Activated CD4-positive, alpha-beta T cell treated with anti-CD3 and anti-CD28 coated beads, Interleukin-2, amount 50 U/mL, for 4 hours (primary cell): ENCODE measurements at places on chromosomes 1 and 21.

DNA sequence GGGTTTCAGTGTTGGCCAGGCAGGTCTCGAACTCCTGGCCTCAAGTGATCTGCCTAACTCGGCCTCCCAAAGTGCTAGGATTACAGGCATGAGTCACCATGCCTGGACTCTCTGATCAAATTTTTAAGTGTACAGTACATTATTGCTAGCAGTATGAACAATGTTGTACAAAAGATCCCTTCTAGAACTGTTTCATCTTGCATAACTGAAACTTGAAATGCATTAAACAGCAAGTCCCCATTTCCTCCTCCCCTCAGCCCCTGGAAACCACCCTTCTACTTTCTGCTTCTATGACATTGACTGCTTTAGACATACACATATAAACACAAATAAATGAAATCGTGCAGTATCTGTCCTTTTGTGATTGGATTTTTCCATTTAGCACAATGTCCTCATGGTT is 463.4 kb downstream of the PTPRC start:
- DNase-seq: no peak

- no peak for DNase-seq
Observed at GRCh38 chr1:119549719-119550132, 42.7 kb downstream of the HSD3B1 start.

DNA sequence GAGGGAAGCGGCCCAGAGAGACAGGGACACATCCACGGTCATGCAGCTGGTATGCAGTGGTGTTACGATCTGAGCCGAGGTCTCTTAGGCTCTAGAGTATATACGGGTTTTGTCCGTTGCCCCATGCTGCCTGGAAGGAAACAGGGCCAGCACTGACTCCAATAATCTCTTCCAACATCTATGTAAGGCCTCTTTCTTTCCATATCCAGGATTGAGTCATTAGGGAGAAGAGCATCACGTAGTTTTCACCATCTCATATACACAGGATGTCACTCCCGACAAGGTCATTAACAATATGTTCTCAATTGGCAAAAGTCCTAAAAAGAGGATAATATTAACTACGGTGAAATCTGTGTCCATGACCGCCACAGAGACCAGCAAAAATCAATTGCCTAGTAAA is 4.4 kb downstream of the C8B start:
- DNase-seq: no peak

DNA sequence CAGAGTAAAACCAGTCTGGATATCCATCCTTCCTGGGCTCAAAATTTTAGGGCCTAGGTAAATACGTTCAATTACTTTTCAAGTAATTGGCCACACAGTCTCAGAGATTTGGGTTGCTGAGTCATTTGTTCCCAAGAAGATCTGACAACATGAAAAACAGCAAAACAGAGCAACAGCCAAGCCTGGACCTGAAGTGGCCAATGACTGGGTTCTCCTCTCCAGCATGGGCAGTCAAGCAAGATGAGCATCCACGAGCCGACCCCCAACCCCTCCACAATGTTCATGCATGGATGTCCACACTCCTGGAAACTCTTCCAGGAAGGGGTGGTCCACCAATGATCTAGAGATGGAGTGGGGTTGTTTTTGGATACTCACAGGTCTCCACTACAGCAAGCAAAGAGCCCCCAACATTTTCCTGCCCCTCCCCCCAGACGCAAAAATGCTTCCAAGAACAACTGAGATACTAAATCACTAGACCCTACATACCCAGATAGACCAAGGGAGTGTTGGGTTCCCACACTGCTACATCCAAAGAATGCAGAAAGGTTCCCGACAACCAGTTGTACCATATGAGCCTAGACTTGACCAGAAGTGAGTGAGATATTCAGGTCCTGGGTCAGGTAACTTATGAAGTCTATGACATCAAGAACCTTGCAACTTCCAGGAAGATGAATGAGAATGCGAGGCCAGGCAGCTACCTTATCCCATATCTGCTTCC is 73.0 kb downstream of the CD46 start:
- no peak for DNase-seq

GRCh38 chr1:17791480-17791879 is 36.3 kb downstream of the ACTL8 start:
- no peak for DNase-seq

- DNase-seq: no peak
Observed at GRCh38 chr1:91693557-91693956, 192.4 kb downstream of the TGFBR3 start.

DNA sequence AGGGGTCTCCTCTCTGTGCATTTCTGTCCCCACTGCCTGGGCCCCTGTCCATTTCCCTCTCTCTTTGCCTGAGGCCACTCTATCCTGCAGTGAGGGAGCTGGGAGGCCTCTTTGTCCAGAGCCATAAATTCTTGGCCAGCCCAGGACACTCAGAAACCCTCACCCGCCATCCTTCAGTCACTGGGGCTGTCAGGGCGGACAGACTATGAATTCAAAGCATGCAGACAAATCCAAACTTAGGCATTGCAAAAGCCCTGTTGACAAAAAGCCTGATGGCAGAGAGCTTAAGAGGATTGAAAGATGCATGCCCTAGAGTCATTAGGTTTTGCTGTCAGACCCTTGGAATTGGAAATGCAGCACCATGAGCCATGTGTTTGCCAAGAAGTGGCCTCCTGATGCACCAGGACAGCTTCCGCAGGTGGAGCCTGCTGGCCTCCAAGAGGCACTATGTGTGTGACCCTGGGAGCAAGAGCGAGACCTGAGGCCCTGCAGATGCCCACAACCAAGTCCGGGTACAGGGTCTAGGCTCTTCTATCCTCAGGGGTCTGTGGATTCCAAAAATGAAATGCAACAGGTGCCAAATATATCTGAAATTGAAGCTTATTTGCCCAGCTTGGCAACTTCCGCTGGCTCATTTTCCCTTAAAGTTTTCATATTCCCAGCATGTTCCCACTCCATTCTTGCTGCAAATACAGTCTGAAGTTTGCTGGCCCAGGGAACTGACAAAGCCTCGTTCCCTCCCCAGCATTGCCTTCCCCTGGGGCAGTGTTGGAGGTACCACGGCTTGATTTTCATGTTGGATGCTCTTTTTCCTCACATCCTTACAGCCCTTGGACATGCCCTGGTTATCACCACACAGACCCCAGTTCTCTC is 177.9 kb downstream of the PGBD5 start:
- no peak for DNase-seq

DNA sequence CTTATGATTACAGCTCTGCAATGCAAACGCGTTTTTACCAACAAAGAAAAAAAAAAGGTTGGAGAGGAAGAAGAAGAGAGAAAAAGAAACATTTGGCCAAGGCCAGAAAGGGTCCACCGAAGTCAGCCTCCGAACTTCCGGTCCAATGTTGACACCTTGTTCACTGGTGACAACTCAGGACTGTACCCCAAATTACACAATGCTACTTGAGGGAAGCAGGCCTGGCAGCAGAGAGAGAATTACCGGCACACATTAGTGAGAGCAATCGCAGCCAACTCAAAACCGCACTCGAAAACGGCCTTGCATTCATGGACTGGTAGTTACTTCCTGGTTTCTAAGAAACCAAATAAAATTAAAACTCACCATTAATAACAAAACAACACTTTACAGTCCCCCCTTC is 652.5 kb downstream of the KIF26B start:
- DNase-seq: no peak

DNA sequence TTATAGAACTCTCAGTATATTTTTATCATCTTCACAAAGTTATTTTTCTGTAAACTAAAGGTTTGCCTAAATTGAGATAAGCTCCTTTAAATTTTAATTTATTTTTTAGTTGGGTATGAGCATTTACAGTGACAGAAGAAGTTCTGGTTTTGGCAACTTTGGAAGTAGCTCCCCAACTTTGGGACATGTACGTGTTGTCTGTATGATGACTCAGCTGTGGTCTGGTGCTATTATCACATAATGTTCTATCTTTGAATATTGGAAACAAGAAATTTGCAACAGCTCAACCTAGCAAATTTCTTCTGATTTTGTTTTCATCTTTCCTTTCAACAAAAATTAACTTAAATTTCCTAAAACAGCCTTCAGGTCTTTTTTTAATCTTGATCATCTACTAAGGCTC is 46.6 kb upstream of the C1orf105 start:
- DNase-seq: no peak

DNA sequence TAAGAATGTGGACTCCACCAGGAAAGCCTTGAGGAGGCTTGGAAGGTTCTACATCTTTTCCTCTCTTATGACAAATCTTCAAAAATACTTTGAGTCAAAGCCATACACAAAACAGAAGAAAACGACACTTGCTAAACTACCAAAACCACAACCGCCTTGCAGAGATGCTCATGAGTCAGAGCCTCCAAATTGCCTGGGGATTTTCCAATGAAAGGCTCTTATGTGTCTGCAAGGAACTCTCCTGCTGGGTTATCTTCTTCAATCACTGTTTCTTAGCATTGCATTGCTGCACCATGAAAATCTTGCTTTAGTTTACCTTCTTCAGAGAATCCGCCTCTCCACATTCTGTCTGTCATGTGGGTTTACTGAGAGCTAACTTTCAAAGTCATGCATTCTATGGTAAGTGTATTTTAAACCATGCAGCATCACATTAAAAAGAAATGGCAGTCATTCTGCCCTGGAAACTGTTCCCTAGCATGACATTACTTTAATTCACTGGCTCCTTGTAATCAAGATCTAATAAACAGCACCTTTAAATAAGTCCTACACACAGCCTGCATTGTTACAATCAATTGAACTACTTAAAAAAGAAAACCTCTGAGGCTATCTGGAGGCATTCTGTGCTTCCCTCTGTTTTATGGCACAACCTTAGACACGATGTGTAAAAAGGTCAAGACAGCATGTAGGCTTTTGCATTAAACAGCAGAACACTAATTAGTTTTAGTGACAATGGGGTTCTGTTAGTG is 210.0 kb upstream of the FOXD3 start:
- DNase-seq: no peak

GRCh38 chr1:53319296-53320101 is 8.4 kb downstream of the LRP8 start:
- no peak for DNase-seq

DNA sequence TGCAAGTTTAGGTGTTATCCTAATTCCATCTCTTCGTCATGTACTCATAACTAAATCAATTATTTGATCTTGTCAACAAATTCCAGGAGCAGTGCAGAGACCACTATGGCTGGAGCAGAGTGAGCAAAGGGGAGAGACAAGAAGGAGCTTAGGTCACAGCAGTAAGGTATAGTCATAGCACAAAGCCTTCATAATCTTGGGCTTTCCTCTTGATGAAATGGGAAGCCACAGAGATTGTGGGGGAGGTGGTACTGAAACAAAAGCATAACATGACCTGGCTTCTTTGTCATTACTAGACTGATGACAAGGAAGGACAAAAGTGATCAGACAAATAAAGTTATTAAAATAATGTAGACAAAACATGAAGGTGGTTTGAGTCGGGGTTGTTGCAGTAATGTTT is 60.1 kb upstream of the PTGS2 start:
- no peak for DNase-seq

- no peak for DNase-seq
Observed at GRCh38 chr1:48772211-48772610, 4.5 kb downstream of the BEND5 start.

DNA sequence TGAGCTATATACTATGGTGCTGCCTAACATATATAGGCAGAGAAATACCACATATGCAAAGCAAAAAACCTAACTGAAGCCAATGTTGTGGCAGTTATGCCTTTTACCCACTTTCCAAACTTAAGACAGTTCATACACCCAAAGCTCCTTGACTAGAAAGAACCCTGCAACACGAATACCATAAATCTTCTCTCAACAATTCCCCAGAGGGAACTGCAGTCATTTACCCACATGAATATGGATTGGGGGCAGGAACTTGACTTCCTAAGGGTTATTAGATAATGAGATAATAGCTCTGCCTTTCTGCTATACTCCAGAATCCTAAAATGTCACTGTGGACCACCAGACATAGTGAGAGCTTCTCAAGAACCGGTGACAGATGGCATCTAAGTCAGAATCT is 2.9 kb upstream of the ASPM start:
- DNase-seq: no peak

DNA sequence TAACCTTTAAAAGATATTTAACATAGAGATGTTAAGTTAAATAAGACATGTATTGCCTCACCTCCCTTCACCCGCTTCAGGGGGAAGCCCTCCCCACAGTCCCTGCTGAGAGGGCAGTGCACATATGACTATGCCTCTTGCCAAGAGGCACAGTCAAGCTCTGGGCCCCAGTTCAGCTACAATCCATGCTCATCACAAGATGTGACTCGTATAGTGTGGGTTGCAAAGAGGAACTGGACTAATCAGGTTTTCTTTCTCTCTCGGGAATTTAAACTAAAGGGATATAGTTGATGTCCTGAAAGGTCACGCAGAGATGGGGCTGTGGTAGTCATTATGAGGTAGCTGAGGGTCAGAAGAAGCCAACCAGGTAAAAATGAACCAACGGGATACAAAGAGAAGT is 35.6 kb downstream of the LYST start:
- DNase-seq: no peak

DNA sequence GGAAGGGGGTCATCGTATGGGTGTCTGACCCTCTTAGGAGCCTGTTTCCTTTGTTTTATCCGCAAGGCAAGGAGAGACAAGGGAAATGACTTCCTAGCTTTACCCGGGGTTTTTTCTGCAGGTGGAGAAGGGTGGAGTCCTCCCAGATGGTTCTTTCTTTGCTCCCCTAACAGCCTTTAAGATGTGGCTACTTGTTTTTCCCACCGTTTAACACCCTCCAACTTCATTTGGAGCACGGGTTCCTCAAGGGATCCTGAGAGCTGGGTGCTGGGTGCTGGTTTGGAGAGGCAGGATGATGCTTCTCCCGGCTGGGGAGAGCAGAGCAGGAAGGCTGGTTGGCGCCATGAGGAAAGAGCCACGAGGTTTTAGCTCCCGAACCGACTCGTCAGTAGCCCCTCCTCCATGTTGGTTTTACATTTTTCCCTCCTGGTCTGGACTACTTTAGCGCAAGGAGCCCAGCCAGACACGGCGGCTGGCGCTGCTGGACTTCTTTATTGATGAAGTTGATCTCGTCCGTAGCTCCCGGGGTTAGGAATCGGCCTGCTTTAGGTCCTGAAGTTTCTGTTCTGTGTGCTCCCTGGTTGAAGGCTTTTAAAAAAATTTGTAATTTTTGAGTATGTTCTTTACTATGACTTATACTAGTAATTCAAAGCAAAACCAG is 1.4 kb downstream of the UCK2 start:
- DNase-seq: no peak

DNA sequence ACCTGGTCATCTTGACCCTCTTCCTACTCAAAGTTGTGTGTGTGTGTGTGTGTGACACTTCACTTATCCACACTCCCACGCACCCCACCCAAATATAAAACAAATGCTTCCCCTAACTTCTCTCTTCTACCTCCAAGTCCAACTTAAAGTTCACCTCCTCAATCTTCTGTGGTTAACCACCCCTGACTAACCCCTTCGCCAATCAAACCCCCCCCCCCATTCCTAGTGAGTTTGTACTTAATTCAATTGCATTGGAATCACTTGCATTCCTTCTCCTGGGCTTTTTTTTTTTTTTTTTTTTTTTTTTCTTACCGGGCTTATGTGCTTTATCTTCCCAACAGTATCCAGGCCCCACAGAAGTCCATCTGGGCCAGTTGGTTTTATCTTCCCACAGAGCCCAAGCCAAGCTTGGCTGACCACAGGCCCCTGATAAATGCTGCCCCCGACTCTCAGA is 78.4 kb downstream of the CD58 start:
- no peak for DNase-seq

GRCh38 chr1:160836561-160836960 is 26.1 kb downstream of the CD244 start:
- no peak for DNase-seq

- no peak for DNase-seq
Observed at GRCh38 chr1:36251794-36252481, 27.7 kb downstream of the THRAP3 start.
